Neural progenitor cell (in vitro differentiated cells): ENCODE measurements at places on chromosomes 3 and 15. TPM values are rescaled to one million over a fixed set of nuclear protein-coding genes. Genes with fewer than 3 reads are reported as not detected.

- DNase-seq = no peak
Observed at GRCh38 chr3:88131695-88132094, 18.1 kb upstream of the C3orf38 start.

DNA sequence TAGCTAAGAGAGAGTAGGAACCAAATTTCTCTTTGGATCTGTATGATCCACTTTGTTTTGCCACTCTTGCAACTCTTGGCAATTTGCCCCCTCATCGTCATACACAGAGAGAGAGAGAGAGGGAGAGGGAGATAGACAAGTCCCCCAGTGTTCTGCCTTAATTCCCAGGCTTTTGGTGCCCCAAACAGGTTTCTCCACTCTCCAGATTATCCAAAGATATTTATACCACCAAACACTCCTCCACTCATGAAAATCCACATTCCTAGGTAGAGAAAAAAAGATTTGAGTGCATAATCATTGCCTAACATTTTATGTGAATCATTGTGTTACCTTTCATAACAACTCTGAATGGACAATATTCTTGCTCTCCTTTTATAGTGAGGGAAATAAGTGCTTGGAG, 15.3 kb downstream of the ACP3 start:
- no peak for DNase-seq

DNA sequence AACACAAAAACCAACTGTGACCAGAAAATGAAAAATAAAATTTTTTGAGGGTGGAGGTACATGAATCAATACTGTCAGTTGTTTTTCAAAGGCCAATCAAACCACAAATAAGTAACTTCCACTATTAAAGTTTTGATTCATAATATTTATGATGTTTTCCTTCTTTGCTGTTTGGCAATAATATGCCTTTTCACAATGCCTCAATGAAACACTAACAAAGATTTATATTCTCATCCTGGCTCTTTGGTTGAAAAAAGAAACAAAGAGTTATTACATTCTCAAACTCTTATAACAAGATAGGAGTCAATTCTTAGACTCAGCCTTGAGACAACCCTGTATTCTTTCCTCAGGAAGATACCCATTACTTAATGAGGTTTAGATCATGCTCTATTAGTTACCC, 63.1 kb downstream of the C3orf70 start:
- no peak for DNase-seq

DNA sequence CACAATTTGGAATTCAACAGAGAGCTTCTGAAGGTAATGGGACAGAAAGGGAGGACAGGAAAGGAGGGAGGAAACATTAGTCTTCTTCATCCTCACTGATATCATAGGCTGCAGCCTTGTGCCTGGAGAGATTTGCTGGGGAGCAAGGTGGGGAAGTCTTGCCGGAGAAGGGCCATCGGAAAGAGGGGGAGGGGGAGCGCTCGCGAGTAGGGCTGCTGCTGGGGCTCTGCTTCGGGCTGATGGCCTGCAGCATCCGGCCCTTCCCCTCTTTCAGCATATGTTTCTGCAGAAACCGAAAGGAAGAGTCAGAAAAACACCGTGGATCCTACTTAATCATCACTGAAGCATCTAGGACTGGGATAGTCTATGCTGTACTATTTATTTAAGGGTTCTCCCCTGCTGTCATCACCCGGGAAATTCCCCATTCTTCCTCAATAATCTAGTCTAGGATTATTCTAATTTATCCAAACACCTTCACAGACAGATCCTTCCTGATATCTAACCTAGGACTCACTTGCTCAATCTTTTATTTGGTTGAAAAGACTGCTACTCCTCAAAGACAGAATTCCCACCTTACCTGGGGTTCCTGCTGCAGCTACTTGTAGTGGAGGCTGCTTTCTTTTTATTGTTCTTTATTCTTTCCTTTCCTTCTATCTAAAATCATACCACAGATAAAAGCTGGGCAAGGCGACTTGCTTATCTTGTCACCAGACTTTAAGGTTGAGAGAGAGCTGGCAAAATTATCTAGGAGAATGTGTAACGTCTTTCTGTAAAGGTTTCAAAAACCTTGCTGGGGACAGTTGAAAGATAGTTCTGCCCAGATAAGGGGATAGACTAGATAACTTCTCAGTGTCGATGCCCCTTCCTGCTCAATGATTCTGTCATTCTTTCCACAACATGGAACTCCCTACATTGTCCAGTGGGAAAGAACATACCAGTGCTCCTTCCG, 22.6 kb downstream of the SLC51A start:
- DNase-seq = no peak

GRCh38 chr3:4426261-4426781, 40.7 kb downstream of the SUMF1 start:
- DNase-seq = no peak

EPHB1 gene
- total RNA-seq = 8.8 and 9.1 TPM in 2 replicates
